ENCODE measurements at places on chromosomes 1 and 21. TPM values are rescaled to one million over a fixed set of nuclear protein-coding genes. Genes with fewer than 3 reads are reported as not detected.

Gene SFN
- total RNA-seq: not detected

Gene GJC2
- total RNA-seq: 3.3 TPM

Gene OR2T2
- not detected for total RNA-seq

Gene INTS7
- total RNA-seq: 18.2 TPM

Gene ICOSLG
- total RNA-seq: 3.0 TPM

Gene DCST1
- total RNA-seq: not detected

Gene PDZK1
- 0.33 TPM for total RNA-seq

Gene OLFML2B
- total RNA-seq: under 0.01 TPM

Gene NPHS2
- not detected for total RNA-seq

Gene JAM2
- total RNA-seq: 1.8 TPM

Gene TNFRSF18
- not detected for total RNA-seq

Gene CLCA4
- total RNA-seq: not detected

Gene FCRL1
- total RNA-seq: not detected

Gene PDC
- total RNA-seq: not detected

Gene CSMD2
- not detected for total RNA-seq

Gene RALGPS2
- total RNA-seq: 46.1 TPM

Gene NTRK1
- total RNA-seq: not detected

Data from vein endothelial cell (primary cell).